NCI-H446 (cell line): ENCODE measurements at places on chromosomes 1 and 21.

DNA sequence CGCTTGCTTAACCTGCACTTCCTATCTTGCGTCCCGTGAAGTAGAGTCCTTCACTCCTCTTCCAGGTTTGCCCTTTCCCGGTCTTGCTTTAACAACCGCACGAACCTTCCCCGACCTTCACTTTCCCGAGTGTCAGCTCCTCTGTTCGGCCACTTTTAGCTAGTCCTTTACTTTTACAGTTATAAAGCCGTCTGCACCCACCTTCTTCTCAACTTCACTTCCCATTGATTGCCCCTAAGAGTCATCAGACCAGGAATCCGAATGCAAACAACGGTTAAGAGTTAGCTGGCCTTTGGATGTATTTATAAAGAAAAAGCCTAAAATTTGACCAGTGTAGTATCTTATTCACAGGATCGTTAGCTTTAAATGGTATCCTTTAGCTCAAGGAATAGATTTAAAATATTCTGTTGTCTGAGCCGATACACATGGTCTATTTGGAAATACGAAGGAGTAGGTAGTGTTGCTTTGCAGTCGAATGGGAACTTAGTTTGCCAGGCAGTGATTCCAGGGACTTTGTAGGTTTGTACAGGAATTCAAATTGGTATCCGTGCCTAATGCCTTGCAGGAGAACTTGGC is 1.4 kb downstream of the PPP2R5A start:
- no peak for DNase-seq

DNA sequence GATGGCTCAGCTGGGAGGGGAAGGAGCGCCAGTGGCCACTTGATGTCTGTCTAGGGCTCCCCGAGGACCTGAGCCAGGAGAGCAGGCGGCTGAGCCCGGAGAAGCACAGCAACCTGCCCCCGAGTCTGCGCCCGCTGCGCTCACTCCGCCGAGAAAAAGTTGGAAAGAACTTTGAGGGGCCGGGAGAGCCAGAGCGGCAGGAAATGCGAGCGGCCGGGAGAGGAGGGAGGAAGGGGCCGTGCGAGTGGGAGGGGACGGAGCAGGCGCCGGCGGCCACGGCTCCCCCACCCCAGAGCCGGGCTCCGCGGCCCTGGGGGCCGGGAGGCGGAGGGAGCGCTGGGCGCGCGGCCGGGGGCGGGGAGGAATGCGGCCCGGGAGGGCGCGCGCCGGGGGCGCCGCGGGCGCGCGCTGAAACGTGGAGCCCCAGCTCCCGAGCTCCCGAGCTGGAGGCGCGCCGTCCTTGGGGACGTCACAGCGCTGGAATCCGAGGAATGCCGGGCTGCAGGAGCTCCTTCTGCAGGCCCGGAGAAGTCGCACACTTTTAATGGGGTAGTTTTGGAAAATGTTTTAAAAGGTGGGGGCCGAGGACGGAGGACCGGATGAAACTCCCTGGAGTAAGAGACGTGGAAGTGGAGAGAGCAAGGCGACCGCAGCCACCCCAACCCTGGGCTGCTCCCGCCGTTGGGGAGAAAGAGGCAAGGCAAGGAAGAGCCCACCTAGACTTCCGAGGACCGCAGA is at the start of gene PTPN14:
PTPN14 (minus strand) TSS at position 167 of the 738 bp plus-strand sequence. CDS start 86,799 bp downstream, outside the sequence.
- peak; percentile 93 for DNase-seq

GRCh38 chr1:217718873-217719272 is 87.7 kb downstream of the SPATA17 start:
- DNase-seq: no peak

DNA sequence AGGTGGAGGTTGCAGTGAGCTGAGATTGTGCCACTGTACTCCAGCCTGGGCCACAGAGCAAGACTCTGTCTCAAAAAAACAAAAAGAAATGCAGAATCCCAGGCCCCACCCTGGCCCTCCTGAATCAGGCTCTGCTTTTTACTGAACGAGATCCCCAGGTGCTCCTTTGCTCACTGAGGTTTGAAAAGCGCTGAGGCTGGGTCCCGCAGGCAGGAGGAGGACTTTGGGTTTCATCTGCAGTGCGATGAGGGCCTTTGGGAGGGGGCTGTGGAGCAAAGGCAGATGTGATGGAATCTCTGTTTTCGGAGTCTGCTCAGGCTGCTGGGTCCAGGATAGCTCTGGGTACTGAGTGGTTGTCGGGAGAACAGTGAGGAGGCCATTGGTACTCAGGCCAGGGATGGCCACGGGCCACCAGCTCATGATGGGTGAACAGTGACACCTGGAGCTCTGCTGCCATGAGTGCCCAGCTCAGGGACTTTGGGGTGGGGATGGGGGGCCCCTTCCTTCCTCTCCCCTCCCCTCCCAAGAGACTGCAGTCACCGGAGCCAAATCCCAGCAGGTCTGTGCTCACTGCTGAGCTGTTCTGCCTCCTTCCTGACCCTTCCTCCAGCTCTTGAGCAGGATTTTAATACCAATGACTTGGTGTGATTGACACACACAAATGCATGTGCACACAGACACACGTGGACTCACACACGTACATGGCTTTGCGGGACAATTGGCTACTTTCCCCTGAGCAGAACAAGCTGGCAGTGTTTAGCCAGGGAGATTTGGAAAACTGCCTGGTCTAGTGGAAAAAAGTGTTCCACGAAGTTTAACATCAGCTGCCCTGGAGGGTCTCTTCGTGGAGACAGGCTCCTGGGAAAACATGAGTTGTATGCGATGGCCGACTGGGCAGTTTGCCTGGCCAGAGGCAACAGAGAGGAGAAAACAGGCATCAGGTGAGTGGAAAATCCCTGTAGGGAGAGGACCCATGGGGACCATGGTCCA is 3.6 kb upstream of the DHRS3 start:
- DNase-seq: no peak

- DNase-seq: no peak
Observed at GRCh38 chr1:33902486-33903209, 38.8 kb downstream of the HMGB4 start.

DNA sequence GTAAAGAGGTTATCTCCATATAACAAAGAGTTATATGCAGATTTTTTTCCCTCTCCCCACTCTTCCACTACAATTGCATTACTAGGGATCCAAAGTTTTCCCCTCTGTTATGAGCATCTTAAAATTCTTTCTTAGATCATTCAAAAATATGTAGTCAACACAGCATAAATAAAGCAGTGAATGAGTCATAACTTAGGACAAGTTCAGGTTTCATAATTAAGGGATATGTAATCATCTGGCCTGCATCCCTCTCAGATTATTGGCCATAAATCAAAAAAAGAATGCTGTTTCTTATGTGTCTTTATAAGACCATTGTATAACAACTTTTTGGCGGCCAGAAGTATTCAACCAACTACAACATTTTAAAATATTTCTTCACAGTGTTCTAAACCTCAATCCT is 1526.1 kb downstream of the KCNT2 start:
- peak; percentile 6 for DNase-seq

GRCh38 chr1:56304975-56305374 is 274.4 kb downstream of the PLPP3 start:
- no peak for DNase-seq

DNA sequence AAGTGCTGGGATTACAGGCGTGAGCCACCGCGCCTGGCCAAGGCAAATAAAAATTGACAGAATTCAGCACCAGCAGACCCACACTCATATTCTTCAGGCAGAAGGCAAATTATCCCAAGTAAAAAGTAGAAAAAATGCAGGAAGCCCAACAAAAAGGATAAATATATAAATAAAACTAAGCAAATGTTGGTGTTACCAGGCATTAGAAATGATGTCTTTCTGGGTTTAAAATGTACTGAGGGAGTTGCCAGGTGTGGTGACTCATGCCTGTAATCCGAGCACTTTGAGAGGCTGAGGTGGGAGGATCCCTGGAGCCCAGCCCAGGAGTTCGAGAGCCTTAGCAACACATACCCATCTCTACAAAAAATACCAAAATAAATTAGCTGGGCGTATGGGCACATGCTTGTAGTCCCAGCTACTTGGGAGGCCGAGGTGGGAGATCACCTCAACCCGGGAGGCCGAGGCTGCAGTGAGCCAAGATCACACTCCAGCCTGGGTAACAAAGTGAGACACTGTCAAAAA is 6.3 kb downstream of the INTS11 start:
- peak; percentile 87 for DNase-seq

GRCh38 chr1:61980561-61980960 is 214.1 kb upstream of the L1TD1 start:
- peak; percentile 49 for DNase-seq

- no peak for DNase-seq
Observed at GRCh38 chr1:236767276-236767675, 27.8 kb upstream of the MTR start.

DNA sequence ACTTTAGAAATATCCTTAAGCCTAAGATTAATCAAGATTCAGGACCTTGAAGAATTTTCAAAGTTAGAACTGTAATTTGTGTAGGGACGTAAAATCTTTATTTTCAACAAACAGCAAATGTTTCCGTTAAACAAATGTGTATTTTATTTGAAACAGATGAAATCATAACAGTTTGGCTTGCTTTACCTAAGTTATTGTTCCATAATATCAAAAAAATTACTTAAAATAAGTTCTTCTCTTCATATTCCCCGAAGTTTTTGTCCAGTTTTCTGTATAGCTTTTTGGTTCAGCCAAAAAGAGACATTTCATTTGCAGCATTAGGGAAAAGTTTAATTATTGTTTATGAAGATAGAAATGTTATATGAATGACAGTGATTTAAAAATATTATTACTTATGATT is 100.1 kb downstream of the NFIA start:
- DNase-seq: no peak
